ENCODE measurements at places on chromosomes 16 and 17.
A peak's percentile ranks its signal among the peaks of the same experiment; 100 is the strongest.

DNA sequence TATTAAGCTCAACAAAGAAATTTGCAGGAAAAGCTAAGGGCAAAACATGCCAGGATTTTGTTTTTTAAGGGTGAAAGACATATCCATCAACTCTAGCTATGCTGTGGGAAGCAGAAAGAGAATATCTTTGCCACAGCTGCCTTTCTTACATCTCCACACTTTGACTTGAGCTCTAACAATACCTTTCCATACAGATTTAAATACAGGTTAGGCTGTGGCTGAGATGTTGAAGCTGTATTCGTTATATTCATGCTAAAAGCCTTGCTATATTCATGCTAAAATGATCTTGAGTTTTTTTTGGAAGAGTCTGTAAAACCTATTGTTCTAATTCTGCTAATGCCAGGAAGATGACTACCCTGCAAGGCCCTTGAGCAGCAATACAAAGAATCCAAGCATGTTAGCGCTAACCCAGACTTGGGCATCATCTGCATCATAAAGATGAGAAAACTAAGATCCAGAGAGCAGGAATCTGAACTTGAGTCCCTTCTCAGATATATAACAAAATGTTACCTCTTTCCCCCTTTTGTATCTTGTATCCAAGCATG lies 204.8 kb upstream of the C17orf78 start:
- DNase-seq, result no peak

GRCh38 chr17:76701471-76701967 lies 9.2 kb downstream of the MXRA7 start:
- no peak for DNase-seq

- peak; percentile 92 for DNase-seq
Measured at GRCh38 chr16:87765776-87766484, at the start of gene KLHDC4. Gene KLHDC4 (minus strand): TSS chr16:87765986. CDS start chr16:87765890, 96 bp downstream.

GRCh38 chr17:28540231-28540630 lies 12.2 kb downstream of the UNC119 start:
- DNase-seq, result no peak

DNA sequence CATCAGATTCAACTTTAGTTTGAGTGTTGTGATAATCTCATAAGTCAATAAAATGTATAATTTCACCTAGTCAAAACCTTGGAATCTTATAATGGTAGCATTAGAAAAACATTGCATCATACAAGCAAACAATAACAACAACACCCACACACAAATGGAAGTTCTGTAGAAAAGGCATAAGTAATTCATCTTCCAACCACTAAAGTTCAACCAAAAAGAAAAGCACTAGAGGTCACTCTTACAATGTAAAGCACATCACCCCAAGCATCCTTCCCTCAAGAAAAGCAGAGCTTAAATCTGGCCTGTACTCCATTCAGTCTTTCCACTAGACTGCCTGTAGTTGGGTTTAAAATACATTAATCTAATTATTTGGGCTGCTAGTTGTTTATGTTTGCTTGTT lies 1.8 kb downstream of the CNTNAP4 start:
- no peak for DNase-seq

DNA sequence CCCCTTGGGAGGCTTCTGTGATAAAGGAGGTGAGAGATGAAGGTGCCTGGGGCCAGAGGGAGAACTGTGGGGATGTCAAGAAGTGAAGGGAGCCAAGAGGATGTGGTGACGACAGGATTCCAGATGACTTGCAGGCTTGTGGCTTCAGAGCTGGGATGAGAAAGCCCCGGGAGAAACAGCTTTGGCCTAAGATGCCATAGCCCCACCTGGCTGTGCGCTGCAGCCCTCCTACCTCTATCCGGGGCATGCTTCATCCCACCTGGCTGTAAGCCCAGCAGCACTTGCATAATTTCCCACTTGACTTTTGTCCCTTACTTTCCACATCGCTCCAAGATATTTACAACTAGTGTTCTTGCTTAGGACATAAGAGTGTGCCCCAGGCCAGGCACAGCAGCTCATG lies 29.3 kb downstream of the GINS3 start:
- peak; percentile 47 for DNase-seq

- no peak for DNase-seq
Measured at GRCh38 chr16:10694306-10694705, 424 bp downstream of the TEKT5 start.

DNA sequence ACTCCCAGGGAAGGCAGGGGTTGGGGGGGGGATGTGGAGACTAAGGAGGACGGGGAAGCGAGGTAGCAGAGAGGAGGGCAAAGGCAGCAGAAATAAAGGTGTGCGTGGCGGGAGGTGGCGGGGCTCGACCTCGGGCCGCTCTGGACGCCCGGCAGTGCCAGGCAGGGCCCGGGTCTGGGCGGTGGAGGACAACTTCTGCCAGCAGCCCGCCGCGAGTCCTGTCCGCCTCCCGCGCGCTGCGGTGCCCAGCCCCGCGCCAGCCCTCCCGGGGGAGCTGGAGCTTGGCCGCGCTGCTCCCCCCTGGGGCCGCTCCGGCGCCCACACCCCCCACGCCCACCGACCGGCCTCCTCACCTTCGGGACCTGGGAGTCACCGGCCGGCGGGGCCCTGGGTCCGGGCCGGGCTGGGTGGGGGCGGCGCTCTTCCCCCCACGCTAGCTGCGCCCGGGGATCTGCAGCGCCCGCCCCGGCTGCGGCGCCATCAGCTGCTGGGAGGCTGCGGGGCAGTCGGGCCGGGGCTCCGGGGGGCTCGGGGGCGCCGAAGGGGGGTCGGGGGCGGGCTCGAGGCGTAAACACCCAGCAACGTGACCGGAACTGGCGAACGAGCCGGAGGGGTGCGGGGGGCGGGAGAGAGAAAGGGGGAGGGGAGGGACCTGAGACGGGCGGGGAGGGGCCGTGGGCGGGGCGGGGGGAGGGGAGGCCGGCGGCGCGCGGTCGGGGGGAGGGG lies at the start of gene CCDC92B:
CCDC92B (minus strand) TSS at position 595 of the 726 bp plus-strand sequence. CDS start 14,507 bp downstream, outside the sequence.
- no peak for DNase-seq

DNA sequence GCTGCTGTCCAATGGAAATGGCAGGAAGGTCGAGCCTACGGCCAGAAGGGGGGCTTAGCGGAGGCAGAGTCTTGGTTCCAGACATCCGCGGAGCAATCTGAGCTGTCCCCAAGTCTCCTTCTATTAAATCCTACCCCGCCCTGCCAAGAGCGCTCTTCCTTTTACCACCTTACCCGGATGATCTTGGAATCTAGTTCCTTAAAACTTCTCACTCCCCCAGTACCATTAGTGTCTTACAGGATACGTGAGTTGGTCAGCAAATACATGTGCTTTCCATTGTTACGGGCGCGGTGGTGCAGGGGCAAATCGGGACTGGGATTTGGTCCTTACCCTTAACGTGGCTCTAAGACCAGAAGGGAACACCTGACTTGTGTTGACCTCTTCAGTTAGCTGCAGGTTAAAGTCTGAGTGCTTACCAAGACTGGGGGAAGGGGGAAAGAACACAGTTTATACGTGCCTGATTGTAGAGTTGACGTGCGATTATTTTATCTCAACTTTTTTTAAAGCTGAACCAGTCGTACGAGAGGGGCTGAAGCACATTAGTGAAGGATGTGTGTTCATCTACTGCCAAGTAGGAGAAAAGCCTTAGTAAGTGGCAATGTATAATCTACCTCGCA lies 495 bp downstream of the TXNDC17 start:
- no peak for DNase-seq

GRCh38 chr16:27301236-27301861 lies 12.4 kb upstream of the IL4R start:
- DNase-seq, result no peak

DNA sequence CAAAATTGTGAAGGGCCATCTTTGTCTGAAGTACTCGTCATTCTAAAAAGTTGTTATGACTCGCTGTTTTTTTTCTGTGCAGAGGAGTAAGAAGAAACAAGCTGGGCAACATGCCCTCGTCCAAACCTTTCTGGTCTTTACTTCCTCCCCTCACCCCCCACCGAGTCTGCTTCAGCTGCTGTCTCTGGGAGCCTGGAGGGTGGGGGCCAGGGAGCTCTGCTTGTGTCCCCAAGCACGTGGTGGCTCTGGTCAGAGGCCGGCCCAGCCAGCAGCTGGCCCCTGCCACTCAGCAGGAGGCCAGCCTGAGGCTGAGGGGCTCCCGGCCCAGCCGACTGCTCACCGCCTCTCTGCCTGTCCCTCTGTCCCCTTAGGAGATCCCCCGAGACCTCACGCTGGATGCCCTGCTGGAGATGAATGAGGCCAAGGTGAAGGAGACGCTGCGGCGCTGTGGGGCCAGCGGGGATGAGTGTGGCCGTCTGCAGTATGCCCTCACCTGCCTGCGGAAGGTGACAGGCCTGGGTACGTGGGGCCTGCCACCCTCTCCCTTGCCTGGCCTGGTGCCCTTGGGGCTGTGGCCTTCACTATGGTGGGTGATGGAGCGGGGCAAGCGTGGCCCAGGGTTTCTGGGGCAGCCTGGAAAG lies 53.7 kb upstream of the LGALS9 start:
- peak; percentile 57 for DNase-seq

DNA sequence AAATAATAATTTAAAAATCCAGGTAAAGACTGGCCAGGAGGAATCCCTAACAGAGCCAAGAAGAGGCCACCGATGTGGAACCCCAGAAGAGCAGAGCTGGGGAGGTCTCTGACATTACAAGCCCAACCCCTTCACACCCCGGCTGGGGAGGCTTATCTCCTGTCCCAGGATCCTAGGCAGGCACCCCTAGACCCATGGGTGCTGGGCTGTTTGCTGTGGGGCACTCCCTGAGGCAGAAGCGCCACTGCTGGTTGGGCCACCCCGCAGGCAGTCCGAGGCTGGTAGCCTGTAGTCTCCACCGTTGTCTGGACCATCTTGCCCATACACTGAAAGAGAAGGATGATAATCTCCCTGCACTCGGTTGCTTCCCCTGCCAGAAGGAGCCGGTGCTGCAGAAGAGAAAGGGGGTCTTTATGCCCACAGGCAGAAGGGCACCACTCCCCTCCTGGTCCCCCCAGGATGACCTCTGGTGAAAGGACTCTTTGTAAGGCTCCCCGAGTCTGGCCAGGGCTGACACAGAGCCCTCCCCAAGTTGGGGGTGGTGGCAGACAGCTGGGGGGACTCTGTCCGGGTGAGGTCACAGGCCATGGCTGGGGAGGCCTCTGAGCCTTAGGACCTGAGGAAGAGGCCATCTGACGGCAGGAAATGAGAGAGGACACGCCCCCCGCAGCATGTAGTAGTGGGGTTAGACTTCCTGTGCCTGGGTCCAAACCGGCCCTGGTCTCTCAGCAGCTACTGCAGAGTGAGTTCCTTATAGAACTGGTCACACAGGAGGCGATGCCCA lies 34.2 kb downstream of the CFAP20 start:
- no peak for DNase-seq

- no peak for DNase-seq
Measured at GRCh38 chr17:4833941-4834680, 971 bp downstream of the MINK1 start.

DNA sequence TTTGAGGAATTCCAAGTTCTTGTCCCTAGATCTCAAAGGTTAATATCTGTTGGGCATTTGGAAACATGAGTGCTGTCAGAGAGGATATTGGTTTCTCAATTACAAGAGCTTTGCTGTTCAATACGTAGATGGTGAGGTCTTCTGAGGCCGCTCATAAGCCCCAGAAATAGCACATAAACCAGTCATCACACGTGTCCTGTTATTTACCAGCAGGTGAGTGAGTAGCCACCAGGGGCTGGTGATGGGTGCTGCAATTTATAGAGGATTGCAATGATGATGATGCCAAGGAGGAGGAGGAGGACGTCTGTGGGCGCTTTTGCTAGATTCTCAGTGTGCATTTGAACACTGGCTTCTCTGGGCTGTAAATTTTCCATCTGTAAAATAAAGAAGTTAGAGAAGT lies 89.0 kb downstream of the SALL1 start:
- DNase-seq, result no peak

GRCh38 chr17:36095992-36096391 lies 6.0 kb upstream of the CCL3 start:
- DNase-seq, result no peak

Measured in left cardiac atrium (tissue), 4 donors.